ENCODE measurements at places on chromosomes 6 and 20.

DNA sequence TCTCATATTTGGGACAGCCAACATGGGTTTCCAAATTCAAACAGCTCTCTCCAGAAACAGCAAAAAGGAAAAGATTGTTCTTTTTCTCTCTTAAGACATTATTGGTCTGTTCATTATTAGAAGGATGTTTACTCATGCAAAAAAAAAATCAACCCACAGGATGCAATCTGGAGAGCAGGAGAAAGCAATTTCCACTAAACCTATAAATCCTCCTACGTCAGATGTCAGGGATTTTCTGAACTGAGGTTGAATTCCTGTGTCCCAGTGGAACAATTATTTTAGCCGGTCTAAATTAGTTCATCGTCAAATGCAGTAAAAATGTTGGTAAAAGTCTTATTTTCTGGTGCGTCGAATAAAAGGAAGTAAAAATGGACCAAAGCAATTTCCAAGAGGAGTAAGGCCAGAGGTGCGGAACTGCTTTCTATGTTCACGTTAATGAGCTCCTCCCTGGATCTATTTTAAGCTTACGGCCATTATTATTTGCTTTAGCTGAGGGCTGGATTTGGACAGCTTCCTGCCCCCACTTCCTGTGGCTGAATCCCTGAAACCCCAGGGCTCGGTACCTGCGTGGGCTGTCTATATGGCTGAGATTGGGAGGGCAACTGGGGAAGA lies at the start of gene GABRR1:
Gene GABRR1, minus strand, starts transcription at position 60 of the 612 bp plus-strand sequence. Its CDS starts 36 bp downstream, at position 24.
- no peak for DNase-seq

- DNase-seq, result no peak
Measured at GRCh38 chr6:44712353-44713111, 325.0 kb downstream of the CDC5L start.

GRCh38 chr20:50283922-50284810 lies 93.5 kb downstream of the CEBPB start:
- DNase-seq, result no peak

DNA sequence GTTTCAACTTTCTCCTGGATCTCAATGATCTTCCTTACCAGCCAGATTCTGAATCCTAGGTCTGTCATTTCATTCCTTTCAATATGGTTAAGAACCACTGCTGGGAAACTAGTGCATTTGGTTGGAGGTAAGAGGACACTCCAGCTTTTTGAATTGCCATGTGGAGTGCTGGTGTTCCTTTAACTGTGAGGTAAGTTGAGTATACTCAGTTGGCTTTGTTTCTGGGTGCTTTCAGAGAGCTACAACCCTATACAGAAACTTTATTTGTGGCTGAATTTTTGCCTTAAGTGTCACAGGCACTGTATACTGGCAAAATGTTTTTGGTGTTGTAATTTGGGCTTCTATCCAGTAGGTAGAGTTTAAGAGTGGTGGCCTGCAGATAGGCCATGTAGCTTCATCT lies 175.8 kb downstream of the TBC1D32 start:
- DNase-seq, result no peak

- DNase-seq, result no peak
Measured at GRCh38 chr6:79431537-79431933, 105.7 kb downstream of the LCA5 start.

Measured in stimulated activated CD4-positive, alpha-beta T cell treated with anti-CD3 and anti-CD28 coated beads, TNF-alpha, amount 100 ng/mL, for 4 hours (primary cell).